IMR-90 (cell line): ENCODE measurements at places on chromosomes 5 and 9. TPM values are rescaled to one million over a fixed set of nuclear protein-coding genes. Genes with fewer than 3 reads are reported as not detected.

DNA sequence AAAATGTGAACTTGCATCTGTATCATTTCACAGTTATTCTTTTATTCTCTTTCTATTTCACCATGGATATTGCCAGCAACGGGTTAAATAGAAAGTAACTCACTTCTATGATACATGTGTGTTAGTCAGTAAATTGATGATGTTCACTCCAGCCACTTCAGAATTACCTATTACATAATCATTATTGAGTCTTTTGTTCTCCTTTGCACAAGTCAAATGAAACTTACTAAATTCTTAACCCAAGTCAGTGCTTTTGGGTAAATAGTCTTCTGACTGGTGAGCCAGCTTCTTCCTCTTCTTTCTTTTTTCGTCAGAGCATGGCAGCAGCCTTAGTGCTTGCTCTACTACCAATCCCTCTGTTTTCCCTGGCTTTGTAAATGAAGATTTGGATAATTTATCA, 344.3 kb downstream of the RAB3C start:
- DNase-seq = no peak

- DNase-seq = peak; percentile 54
Measured at GRCh38 chr5:56816546-56817081, 1.3 kb downstream of the MAP3K1 start.

GRCh38 chr5:135883026-135883425, 12.6 kb downstream of the IL9 start:
- no peak for DNase-seq

DNA sequence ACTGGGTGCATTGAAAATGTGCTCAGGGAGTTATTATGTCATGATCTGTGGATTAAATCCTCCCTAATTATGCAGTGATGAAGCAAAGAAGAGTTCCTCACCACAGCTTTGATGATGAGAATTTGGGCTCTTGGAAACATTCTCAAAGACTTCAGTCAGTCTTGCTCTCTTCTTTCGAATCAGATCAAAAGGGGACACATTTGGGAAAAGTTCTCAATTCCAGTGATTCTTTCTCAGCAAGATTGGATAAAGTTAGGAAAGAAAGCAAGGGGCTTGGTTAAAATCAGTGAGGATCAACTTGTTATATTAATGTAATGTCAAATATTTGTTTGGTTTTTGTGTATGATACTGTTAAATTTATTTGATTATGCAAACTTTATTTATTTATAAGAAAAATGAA, 411.3 kb upstream of the ACTBL2 start:
- no peak for DNase-seq

GRCh38 chr5:67774786-67775185, 440.8 kb upstream of the PIK3R1 start:
- no peak for DNase-seq

GRCh38 chr9:69834591-69835184, 14.1 kb downstream of the CFAP95 start:
- DNase-seq = no peak

DNA sequence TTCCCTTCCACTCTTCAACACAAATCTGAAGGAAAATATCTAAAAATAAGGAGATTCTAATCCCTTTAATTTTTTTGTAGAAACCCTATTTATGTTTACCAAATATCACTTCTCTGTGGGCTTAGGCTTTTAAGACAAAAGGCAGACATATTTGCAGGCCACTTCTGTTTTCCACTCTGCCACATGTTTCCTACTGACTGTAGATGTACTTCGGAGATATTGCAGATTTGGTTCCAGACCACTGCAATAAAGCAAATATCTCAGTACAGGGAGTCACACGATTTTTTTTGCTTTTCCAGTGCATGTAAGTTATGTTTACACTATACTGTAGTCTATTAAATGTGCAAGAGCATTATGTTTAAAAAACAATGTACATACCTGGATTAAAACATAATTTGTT, 219.0 kb downstream of the SREK1 start:
- DNase-seq = no peak

GRCh38 chr9:112332214-112332613, 1.2 kb downstream of the PTBP3 start:
- no peak for DNase-seq

- no peak for DNase-seq
Measured at GRCh38 chr9:96048104-96048955, 172.8 kb downstream of the ERCC6L2 start.

GRCh38 chr9:36485647-36486328, 85.7 kb upstream of the RNF38 start:
- DNase-seq = no peak

GRCh38 chr5:84438456-84438855, 53.8 kb upstream of the EDIL3 start:
- peak; percentile 2 for DNase-seq

DNA sequence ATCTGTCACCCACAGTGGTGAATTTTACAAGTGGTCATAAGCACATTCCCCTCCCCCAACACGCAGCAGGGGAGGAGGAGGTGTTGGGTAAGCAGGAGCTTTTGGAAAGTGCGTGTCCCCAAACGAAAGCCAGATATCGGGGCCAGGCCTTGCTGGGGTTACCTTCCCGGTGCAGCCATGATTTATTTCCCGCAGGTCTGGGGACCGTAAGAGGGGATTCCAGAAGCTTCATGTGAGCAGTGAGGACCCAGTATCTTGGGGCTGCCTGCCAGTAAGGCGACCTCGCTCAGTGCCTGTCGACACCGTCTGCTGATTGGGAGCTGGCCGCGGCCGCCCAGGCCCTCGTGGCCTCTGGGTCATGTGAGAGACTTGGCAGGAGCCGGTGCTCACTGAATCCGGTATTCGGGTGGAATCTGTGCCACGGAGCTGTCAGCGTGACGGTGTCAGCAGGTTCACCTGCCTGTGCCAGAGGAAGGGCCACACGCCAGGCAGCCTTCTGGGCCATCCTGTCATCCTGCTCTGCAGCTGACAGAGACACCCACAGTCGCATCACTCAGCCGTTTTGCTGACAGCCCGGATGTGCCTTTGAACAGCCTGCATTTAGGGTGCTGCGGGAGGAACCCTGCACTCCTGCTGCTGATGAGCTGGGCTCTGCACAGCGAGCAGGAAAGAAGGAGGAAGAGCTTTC, 37.3 kb downstream of the SEC61B start:
- no peak for DNase-seq

DNA sequence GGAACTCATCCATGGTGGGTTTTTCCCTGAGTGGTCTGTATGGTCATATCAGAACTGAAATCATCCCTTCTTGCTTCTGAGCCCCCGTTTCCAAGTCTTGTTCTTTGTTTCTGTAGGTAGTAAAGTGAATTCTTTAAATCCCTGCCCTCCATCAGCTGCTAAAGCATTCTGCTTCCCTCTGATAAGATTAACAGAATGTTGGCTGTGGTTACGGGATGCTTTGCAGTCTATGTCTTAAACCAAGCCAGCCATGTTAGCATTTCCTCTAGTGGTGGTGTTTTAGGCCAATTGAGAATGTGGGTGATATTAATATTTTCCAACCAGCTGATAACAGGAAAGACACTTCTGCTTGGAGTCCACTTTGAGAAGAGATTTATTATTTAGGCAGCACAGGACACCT, 22.0 kb upstream of the KCNIP1 start:
- DNase-seq = no peak

DNA sequence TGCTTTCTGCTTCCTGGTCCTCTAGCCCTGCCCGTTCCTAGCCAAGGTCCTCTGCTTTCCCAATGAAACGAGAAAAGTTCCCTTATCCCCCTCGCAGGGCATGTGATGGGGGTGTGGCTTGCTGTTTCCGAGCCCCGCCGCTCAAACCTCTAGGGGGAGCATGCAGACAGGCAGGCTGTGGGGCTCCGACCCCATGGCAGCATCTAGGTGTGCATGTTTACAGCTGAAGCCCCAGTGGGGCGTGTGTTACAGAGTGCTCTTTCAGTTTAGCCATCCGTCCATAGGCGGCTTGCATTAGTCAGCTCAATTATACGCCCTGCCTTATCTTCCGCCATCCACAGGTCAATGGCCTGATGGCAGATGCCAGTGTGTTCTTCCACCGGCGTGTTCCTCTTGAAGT, 48.3 kb upstream of the SPATA31E1 start:
- DNase-seq = no peak

GRCh38 chr5:115888027-115888426, 46.3 kb downstream of the AP3S1 start:
- DNase-seq = peak; percentile 54

DNA sequence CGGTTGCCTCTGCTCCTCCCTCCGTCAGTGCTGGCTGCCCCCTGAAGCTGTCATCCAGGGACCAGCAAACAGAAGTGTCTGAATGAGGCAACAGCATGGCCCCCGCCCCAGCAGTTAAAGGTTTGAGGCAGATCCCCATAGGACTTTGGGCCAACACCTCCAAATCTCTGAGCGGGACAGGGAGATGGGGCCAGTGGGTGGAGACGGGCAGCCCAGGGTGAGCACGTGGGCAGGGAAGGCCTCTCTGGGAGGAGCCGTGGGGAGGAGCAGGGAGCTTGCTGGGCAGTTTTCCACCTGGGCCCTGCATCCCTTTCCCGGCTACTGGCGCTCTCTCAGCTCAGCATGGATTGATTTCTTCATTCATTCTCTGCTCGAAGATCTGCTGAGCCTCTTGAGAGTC, 39.1 kb upstream of the NOTCH1 start:
- DNase-seq = no peak

DNA sequence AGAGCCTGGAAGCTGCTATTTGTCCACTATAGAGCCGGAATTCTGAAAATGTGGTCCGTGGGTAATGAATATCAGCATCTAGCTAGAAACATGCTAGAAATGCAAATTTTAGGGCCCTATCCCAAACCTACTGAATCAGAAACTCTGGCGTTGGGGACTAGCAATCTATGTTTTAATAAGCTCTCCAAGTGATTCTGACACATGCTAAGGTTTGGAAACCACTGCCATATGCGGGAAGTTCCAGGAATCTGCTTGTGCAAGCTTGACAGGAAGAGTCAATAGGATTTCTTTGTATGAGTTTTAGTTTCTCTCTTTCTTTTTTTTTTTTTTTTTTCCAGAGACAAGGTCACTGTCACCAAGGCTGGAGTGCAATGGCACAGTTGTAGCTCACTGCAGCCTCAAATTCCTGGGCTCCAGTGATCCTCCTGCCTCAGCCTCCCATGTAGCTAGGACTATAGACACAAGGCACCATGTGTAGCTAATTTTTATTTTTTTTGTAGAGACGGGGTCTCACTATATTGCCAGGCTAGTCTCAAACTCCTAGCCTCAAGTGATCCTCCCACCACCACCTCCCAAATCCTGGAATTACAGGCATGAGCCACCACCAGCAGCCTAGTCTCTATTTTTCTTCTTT, 26.4 kb upstream of the CARNMT1 start:
- peak; percentile 25 for DNase-seq

- peak; percentile 56 for DNase-seq
Measured at GRCh38 chr5:113606298-113607134, 93.0 kb downstream of the YTHDC2 start.

GRCh38 chr5:141786700-141787099, 91.5 kb downstream of the PCDH1 start:
- no peak for DNase-seq

GRCh38 chr9:115411516-115411915, 293.6 kb upstream of the TNC start:
- peak; percentile 75 for DNase-seq

GRCh38 chr5:174414315-174414710, 310.1 kb upstream of the MSX2 start:
- DNase-seq = no peak

The SCGB3A2 gene
- total RNA-seq = not detected in 2 replicates

The SLC24A2 gene
- not detected in 2 replicates for total RNA-seq

The MUSK gene
- under 0.01 and 0.18 TPM in 2 replicates for total RNA-seq

The ASTN2 gene
- total RNA-seq = 5.3 and 6.8 TPM in 2 replicates

The NTNG2 gene
- total RNA-seq = 0.28 and 0.54 TPM in 2 replicates

The NAIP gene
- 1.3 and 1.7 TPM in 2 replicates for total RNA-seq

The LVRN gene
- under 0.01 and 0.18 TPM in 2 replicates for total RNA-seq

The GPX8 gene
- 166 and 201 TPM in 2 replicates for total RNA-seq
